ENCODE measurements at places on chromosomes 6 and 20.
A peak's percentile ranks its signal among the peaks of the same experiment; 100 is the strongest.

GRCh38 chr20:58684291-58684690, 8.3 kb upstream of the NPEPL1 start:
- DNase-seq: no peak

DNA sequence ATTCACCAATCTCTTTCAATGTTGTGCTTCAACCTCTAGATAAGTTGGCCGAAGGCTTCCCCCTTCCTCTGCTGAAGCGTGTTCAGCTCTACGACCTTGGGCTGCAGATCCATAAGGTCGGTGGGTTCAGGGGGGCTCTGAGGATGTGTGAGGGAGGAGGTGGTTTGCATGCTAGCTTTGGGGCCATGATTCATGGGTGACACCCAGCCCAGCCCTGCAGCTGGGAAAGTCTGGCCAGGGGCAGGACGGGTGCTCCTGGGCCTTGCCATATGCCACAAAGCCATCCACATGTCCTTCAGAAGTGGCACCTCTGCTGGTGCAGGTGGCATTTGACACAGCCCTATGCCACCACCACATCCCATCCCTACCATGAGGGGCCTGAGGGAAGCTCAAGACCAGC, 27.6 kb downstream of the LBP start:
- DNase-seq: no peak

DNA sequence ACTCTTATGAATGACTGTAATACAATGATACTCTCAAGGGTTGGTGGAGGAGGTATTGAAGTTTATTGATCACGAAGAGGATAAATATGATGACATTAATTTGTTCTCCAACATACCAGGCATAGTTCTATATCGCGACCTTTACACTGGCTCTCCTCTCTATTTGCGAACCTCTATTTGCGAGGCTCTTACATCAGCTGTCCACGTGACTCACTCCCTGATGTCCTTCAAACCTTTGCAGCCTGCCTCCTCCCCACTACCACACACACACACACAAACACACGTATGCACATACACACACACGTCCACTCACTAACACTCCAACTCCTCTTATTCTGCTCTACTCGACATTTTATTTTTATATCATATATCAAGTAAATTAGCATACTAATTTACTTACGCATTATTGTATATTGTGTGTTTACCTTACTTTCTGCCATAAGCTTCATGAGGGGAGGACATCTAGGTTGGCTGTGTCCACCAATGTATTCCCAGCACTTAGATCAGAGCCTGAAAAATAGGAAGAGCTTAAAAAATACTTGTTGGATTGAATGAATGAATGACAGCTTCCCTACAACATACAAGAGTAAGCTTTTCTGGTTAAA, 53.3 kb upstream of the TNFRSF21 start:
- DNase-seq: no peak

GRCh38 chr6:167079853-167080297, 43.0 kb upstream of the CCR6 start:
- no peak for DNase-seq

- DNase-seq: no peak
Measured at GRCh38 chr6:11404081-11404480, 133.5 kb upstream of the TMEM170B start.

GRCh38 chr6:159800141-159800865, at the start of gene PNLDC1:
TSS of gene PNLDC1 (plus strand) at chr6:159800276. CDS start at chr6:159800308, 32 bp downstream.
- DNase-seq: no peak

GRCh38 chr6:16496210-16496609, 257.8 kb downstream of the GMPR start:
- DNase-seq: no peak

DNA sequence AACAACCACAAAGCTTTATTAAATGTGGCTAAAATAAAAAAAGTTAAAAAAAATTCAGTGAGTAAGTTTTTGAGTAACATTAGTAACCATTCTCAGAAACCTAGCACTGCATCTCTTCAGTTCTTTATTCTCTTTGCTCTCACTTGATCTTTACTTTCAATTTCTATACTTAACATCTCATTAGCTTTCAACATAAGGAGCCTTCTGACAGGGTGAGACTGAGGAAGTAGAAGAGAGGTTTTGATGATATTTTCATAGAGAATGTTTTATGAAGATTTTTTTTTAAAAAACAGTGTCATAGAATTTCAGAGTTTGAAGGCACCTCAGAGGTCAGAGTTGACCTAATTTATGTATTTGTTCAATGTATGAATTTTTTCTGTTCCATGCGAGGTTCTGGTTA, 60.8 kb downstream of the FAM83B start:
- DNase-seq: no peak

- DNase-seq: no peak
Measured at GRCh38 chr6:39958947-39959346, 24.7 kb upstream of the MOCS1 start.

GRCh38 chr6:27865850-27866356, 46.3 kb downstream of the OR2B2 start:
- DNase-seq: peak; percentile 65

GRCh38 chr6:15623276-15624116, 39.3 kb downstream of the DTNBP1 start:
- DNase-seq: peak; percentile 33

DNA sequence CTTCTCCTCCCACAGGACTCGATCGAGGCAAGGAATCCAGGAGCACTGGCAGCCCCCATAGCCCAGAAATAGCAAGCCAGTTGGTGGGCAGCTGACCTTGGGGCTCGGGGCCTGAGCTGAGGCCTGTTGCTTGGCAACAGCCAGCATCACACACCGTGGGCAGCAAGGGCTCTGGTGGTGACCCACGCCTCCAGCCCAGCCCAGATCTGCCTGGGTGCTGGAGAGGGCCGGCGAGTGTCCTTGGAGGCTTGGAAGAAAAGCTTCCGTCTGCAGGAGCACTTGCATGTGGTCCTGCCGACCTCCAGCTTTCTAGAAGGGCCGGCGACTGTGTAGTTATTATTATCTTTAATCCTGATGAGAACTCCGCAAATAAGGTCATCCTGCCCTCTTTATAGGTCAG, 67.3 kb downstream of the STK35 start:
- no peak for DNase-seq

GRCh38 chr6:44110005-44110676, 17.1 kb downstream of the MRPL14 start:
- no peak for DNase-seq

DNA sequence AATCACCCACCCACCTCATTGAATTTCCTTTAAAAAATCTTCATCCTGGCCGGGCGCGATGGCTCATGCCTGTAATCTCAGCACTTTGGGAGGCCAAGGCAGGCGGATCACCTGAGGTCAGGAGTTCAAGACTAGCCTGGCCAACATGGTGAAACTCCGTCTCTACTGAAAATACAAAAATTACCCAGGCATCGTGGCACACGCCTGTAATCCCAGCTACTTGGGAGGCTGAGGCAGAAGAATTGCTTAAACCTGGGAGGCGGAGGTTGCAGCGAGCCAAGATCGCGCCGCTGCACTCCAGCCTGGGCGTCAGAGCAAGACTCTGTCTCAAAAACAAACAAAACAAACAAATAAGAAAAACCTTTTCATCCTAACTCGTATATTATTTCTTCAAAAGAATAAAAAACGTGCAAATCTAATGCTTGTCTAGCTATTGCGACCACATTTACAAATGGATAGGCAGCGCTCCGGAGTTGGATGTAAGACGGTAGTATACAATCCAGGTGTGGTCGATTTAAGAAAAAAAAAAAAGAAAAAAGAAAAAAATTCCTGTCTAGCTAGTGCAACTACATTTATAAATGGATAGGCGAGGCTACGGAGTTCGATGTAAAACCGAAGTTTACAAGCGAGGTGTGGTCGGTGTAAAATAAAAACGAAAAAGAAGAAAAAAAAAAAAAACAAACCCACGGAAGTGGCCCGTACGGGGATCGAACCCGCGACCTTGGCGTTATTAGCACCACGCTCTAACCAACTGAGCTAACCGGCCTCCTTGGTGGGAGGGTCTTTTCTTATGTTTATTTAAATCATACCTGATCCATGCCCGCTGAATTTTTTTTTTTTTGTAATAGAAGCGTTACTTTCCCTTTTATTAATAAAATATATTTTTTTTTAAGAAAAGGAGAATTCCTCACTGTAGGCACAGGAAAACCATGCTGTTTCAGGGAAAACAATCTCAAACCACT, 70.7 kb upstream of the PRSS16 start:
- DNase-seq: peak; percentile 43

GRCh38 chr6:56757588-56757984, 114.9 kb upstream of the DST start:
- DNase-seq: peak; percentile 36

- DNase-seq: no peak
Measured at GRCh38 chr6:162541019-162541601, 186.5 kb downstream of the PRKN start.

GRCh38 chr20:5687884-5688283, 62.3 kb upstream of the SHLD1 start:
- DNase-seq: no peak

DNA sequence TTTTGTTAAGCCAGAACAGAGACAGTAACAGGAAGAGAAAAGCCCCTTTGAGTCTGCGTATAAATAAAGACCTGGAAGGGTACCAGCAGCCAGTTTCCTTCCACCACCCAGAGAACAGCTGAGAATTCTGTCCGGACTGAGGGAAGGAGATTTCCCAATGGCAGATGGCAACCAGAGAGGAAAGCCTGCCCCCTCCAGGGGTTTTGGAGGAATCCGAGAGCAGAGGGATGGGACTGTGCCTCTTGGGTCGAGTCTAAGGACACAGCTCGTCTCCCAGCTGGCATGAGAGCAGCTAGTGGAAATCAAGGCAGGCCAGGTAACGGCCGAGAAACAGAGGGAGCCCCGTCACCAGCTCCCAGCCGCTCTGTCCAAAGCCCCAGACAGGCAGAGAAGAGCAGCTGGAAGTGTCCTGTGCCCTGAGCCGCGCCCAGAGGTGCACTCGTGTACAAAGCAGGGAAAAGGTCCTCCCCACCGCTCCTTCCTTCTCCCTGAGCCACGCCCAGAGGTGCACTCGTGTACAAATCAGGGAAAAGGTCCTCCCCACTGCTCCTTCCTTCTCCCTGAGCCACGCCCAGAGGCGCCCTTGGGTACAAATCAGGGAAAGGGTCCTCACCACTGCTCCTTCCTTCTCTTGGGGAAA, 134.0 kb upstream of the SNX9 start:
- no peak for DNase-seq

GRCh38 chr6:21003780-21004541, 469.7 kb downstream of the CDKAL1 start:
- DNase-seq: peak; percentile 76

- DNase-seq: peak; percentile 34
Measured at GRCh38 chr6:169420912-169421543, 167.4 kb upstream of the THBS2 start.
